ENCODE measurements at places on chromosomes 5 and 9.

DNA sequence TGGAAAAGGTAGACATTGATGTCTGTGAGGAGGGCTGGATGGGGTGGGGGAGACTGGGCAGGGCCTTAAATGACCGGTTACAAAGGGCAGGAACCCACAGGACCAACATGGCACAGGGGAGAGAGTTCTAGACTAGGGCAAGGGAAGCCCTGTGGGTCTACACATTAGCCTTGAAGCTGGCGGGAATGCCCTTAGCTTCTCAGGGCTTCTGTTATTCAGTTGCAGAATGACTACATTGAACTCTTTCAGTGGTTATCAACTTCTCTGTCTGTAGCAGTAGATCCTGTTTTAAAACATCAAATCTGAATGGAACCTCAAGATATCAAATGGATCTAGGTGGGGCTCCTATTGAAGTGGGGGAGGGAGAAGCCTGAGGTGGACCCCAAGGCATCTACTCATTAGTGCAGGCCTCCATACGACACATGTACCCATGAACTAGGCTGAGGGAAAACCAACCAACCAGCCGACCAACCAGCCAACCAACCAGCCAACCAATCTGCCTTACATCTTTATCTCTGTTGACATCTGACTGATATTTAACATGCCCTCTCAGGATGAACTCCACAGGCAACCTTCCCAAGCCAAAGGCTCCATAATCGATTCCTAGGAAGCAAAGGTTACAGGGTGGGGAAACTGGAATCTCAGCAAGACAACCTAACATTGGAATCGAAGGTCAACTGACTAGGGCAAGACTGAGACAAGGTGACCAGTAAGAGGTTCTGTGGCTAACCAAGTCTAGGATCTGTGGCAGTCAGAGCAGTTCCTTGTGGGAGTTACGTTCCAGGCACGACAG, 48.3 kb downstream of the DAP start:
- no peak for DNase-seq

DNA sequence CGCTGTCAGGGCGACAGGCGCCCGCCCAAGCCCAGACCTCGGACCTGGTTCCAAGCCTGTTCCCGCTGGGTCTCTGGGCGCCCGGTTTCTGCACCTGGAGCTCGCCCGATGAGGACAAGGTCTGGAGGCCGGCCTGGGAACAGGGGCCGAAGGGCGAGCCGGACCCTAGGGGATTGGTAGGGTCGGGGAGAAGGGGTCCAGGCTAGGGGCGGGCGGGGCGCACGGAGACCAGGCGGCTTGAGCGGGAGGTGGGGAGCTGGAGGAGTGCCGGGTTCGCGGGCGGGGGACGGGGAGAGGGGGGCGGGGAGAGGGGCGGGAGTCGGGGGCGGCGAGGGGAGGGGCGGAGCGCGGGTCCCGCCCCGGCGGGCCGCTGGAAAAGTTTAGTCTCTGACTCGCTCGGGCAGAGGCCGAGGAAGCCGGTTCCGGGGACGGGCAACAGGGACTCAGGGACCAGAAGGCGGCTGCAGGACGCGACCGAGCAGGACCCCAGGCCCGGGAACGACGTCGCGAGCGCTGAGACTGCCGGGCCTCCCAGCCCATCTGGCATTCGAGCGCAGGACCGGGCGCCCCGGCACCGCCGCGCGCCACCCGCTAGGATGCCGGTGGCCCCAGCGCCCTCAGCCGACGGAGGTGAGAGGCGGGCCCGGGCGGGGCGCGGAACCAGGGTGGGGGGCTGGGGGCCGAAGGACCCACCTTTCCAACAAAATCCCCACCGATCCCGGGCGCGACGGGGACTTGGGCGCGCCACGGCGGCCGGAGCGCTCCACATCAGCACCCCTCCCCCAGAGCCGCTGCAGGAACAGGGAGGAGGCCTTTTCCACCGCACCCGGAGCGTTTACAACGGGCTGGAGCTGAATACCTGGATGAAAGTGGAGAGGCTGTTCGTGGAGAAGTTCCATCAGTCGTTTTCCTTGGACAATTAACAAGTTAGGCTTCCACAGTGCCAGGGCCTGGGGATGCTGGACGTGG, at the start of gene S1PR3:
TSS of gene S1PR3 (plus strand) at position 403 of the 969 bp plus-strand sequence. CDS start 9,733 bp downstream, outside the sequence.
- no peak for DNase-seq

DNA sequence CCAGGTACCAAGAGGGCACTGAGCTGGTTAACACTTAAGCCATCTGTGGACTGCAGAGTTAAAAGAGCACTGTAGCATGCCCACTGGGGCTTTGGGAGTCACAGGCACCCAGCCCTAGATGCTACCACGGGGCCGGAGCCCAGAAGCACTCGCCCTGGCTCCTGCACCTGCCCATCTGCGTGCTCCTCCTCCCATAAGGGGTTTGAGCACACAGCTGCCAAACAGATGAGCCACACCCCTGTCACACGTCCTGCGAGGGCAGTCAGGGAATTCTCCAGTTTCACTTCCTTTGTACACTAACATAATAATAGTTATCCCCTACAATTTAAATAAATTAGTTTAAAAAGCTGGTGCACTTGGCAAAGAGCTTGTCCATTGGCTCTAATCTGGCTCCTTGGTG, 4.5 kb upstream of the PCA3 start:
- DNase-seq = no peak

DNA sequence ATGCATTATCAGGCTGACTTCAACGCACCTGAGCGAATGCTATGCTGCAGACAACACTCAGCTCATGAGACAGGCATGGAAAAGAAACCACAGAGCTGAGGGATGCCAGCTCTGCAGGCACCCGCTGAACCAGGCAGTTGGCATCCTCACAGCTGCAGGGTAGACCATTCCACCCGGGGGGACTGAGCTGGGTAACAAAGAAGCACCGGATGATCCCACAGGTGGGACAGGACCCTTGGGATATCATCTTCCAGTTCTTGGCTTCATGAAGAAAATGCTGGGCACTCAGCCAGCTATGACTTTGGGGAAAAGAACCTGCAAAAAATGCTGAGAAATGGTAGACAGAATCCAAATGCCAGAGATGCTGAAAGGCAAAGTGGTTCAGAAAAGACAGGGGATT, 9.6 kb downstream of the EPB41L4B start:
- no peak for DNase-seq

GRCh38 chr5:98999631-99000030, 70.8 kb upstream of the CHD1 start:
- DNase-seq = no peak

GRCh38 chr9:129422843-129423192, 198.1 kb downstream of the C9orf50 start:
- DNase-seq = no peak

DNA sequence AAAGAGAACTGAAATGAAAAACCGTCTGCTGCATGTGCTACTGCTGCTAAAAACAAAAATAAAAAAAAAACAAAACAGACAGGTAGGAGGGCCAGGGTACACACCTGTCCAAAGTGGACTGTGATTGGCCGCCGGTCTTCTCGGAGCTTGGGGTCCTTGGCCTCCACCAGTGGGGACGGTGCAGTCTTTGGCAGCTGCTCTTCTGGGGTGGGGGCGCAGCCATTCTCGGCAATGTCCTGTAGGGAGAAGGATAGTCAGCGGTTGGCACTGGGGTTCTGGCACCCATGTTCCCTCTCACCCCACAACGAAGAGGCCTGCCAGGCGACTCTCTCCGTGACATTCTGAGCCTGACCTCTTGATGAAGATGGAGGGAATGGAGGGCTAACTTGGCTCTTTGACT, 84.3 kb downstream of the CRB2 start:
- no peak for DNase-seq

DNA sequence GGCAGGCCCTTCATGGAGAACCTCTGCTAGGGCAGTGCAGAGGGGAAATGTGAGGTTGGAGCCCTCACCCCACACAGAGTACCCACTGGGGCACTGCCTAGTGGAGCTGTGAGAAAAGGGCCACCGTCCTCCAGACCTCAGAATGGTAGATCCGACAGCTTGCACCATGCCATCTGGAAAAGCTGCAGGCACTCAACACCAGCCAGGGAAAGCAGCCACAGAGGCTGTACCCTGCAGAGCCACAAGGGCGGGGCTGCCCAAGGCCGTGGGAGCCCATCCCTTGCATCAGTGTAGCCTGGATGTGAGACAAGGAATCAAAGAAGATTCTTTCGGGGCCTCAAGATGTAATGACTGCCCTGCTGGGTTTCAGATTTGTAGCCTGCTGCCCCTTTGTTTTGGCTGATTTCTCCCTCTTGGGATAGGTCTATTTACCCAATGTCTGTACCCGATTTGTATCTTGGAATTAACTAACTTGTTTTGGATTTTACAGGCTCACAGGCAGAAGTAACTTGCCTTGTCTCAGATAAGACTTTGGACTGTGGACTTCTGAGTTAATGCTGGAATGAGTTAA, 16.6 kb upstream of the ZDHHC11 start:
- DNase-seq = no peak

DNA sequence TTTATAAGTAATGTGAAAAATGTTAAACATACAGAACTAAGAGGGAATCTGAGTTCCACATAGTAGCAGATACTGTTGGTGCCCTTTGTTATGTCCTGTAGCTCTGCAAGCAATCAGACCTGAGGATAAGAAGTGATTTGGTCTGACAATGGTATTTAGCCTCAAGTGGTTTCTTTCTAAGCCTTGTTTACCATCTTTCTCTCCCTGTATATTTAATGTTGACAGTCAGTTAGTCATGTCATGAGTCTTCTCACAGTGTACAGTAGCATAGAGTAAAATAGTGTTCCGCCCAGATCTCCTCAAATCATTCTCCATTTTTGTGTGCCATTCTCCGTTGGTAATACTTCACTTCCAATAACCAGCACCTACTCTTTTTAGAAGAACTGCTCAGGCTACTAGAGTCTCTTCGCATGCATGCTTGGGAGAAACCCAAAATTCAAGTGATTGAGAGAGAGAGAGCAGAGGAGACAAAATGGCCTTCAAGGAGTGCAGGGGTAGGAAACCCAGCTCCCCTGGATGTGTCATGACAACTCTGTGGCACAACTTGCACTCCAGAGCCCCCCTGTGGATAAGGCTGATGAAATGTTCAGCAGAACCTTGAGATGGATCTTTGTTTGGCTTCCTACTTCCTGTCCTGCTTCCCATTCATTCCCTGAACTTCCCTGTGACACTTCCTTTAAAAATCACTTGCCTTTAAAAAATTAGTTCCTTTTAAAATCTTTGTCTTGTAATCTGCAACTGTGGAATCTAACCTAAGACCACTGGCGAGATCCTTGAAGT, 129.2 kb upstream of the FST start:
- DNase-seq = no peak

GRCh38 chr9:105280691-105281090, 36.2 kb downstream of the SLC44A1 start:
- DNase-seq = no peak

- no peak for DNase-seq
Measured at GRCh38 chr5:77852514-77853352, 76.6 kb upstream of the TBCA start.

- peak; percentile 47 for DNase-seq
Measured at GRCh38 chr9:112887381-112887780, 3.3 kb downstream of the SLC46A2 start.

GRCh38 chr9:125361837-125362531, 100.4 kb downstream of the GAPVD1 start:
- peak; percentile 7 for DNase-seq

DNA sequence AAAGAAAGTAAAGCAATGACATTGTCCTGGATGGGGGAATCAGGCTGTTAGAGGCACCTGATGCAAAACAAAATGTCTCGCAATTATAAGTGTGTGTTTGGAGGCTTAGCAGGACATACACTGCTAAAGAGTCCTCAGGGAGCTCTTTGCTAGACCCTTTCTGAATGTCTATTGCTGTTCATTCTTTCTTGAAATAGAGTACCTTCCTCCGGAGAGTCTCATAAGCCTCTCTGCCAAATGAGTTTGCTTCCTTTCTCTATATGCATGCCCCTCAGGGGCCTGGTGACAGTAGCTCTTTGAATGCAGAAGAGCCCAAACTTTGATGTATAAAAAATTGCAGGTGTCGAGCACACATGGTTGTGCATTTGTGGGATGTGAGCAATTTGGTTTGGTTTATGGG, 26.4 kb upstream of the ADAMTSL1 start:
- no peak for DNase-seq

- no peak for DNase-seq
Measured at GRCh38 chr5:17665836-17666235, 31.6 kb downstream of the TAF11L14 start.

DNA sequence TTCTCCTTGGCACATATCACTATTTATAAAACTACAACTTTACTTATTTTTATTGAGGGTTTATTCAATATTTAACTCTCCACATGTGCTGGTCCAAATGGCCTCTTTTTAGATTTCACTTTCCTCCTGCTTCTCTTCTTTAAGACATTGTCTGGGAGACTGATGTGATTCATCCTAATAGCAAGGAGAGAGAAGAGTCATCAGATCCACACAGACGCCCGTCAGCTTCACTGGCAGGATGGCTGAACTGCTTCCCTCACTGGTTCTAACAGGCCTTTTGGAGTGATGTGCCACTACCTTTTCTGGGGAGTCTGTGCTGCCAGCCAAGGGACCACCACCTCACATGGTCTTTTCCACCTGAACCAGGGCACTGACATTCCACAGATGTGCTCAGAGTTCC, 16.5 kb upstream of the ROR2 start:
- no peak for DNase-seq

DNA sequence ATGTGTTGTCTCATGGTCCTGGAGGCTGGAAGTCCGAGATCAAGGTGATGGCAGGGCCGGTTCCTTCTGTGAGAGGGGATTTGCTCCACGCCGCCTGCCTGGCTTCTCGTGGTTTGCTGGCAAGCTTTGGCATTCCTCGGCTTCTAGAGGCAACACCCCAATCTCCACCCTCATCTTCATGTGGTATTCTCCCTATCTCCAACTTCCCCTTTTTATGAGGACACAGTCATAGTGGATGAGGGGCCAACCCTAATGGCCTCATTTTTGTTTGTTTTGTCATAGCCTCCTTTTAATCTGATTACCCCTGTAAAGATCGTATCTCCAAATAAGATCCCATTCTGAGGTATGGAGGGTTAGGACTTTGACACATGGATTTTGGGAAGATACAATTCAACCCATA, 41.7 kb upstream of the CLK4 start:
- no peak for DNase-seq

GRCh38 chr5:151483176-151483575, 35.8 kb downstream of the SLC36A1 start:
- no peak for DNase-seq

DNA sequence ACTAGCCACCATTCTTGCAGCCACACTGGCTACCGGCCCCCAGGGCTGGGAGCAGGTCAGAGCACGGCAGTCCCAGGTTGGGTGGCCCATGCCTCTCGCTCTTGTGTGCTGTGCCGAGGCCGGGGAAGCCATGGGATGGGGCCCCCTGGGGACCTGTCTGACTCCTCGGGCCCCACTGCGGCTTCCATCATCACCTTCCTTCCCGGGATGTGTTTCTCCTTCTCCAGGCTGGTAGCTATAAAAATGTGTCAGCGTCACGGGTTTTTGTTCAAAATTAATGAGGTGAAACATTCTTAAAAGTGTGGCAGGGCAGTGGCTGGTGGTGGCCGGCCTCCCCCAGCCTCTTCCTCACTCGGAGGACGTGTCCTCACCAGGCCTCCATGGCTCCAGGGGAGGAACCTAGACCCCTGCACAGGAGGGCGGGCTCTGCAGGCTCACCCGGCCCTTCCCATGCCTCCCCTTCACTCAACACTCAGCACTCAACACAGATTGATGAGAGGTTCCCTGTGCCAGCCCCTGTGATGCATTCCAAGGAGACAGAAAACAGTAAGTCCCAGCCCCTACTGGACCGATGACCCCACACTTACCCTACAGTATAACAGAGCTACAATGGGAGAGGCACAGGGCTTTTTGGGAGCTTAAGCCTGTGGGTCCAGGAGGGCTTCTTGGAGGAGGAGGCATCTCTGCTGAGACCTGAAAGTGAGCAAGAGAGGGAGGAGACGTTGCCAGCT, 43.2 kb downstream of the PTGES start:
- DNase-seq = no peak

- DNase-seq = no peak
Measured at GRCh38 chr9:706606-707459, 134.7 kb upstream of the DMRT1 start.
